GM12878 (cell line): ENCODE measurements at places on chromosomes 1 and 21. TPM values are rescaled to one million over a fixed set of nuclear protein-coding genes. Genes with fewer than 3 reads are reported as not detected.

The FCRL4 gene
- total RNA-seq, result 0.35 and 0.38 TPM in 2 replicates

The NCAM2 gene
- 0.13 TPM in 1 of 2 replicates, not detected in the other for total RNA-seq

The ANKRD65 gene
- total RNA-seq, result 0.96 and 1.2 TPM in 2 replicates

The CYP4X1 gene
- total RNA-seq, result not detected in 2 replicates

The GNAT2 gene
- 0.85 and 0.92 TPM in 2 replicates for total RNA-seq

The DCST2 gene
- total RNA-seq, result 0.36 TPM in 1 of 2 replicates, not detected in the other

The MFAP2 gene
- not detected in 2 replicates for total RNA-seq

The SPATA21 gene
- 0.05 TPM in 2 replicates for total RNA-seq

The DUSP12 gene
- total RNA-seq, result 25.2 and 29.8 TPM in 2 replicates

The TMEM200B gene
- total RNA-seq, result 0.08 TPM in 1 of 2 replicates, not detected in the other

The TAS1R1 gene
- 0.11 TPM in 1 of 2 replicates, not detected in the other for total RNA-seq

The PRAMEF2 gene
- not detected in 2 replicates for total RNA-seq

The S100A3 gene
- 0.29 TPM in 1 of 2 replicates, not detected in the other for total RNA-seq

The IRF6 gene
- total RNA-seq, result 0.10 and 0.21 TPM in 2 replicates

The CRP gene
- total RNA-seq, result 0.54 and 0.72 TPM in 2 replicates

The C1orf116 gene
- total RNA-seq, result 0.03 and 0.08 TPM in 2 replicates

The BRDT gene
- not detected in 2 replicates for total RNA-seq

The PLXNA2 gene
- 0.08 and 0.27 TPM in 2 replicates for total RNA-seq

The PROX1 gene
- 0.13 and 0.44 TPM in 2 replicates for total RNA-seq

The ZSWIM5 gene
- 0.74 and 0.97 TPM in 2 replicates for total RNA-seq

The CD244 gene
- 0.35 and 0.80 TPM in 2 replicates for total RNA-seq

The MAP1LC3C gene
- not detected in 2 replicates for total RNA-seq

The KRTAP19-1 gene
- total RNA-seq, result not detected in 2 replicates

The SLC25A33 gene
- 8.4 and 8.6 TPM in 2 replicates for total RNA-seq

The TNNT2 gene
- total RNA-seq, result not detected in 2 replicates

The ILDR2 gene
- 5.3 and 5.4 TPM in 2 replicates for total RNA-seq

The USP48 gene
- 96.6 and 99.3 TPM in 2 replicates for total RNA-seq

The ANKRD34A gene
- 3.5 and 5.2 TPM in 2 replicates for total RNA-seq

The AK5 gene
- 0.33 TPM in 1 of 2 replicates, not detected in the other for total RNA-seq

The C1orf141 gene
- not detected in 2 replicates for total RNA-seq

The RFX5 gene
- 119 and 138 TPM in 2 replicates for total RNA-seq

The MIXL1 gene
- 0.23 and 0.40 TPM in 2 replicates for total RNA-seq

The DNAJC28 gene
- 0.26 and 0.58 TPM in 2 replicates for total RNA-seq
